ENCODE measurements at places on chromosomes 2 and 18.
A peak's percentile ranks its signal among the peaks of the same experiment; 100 is the strongest.

DNA sequence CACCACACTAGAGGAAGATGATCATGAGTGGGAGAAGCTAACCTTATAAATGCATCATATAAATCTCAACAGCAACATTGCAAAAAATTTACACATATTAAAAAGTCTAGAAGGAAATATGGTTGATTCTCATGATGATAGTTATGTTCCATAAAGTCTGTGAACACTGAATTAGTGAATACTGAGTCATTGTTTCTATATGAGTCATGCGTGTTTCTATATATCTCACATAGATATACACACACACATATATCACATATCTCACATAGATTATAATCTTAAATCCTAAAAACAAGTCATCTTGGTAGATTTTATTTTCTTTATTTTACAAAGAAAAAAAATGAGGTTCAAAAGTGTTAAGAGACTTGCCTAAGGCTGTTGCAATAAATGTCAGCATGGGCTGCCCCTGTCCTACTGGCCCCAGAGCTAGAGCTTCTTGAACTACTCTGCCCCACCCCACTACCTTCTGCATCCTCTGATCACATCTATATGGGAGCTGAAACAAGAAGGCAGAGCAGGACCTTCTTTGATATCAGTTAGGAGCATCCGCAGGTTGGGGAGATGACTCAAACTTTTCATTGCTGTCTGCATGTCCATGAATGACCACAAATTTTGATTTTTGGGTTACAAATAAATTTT, 81.8 kb upstream of the ADAM23 start:
- peak; percentile 51 for DNase-seq

DNA sequence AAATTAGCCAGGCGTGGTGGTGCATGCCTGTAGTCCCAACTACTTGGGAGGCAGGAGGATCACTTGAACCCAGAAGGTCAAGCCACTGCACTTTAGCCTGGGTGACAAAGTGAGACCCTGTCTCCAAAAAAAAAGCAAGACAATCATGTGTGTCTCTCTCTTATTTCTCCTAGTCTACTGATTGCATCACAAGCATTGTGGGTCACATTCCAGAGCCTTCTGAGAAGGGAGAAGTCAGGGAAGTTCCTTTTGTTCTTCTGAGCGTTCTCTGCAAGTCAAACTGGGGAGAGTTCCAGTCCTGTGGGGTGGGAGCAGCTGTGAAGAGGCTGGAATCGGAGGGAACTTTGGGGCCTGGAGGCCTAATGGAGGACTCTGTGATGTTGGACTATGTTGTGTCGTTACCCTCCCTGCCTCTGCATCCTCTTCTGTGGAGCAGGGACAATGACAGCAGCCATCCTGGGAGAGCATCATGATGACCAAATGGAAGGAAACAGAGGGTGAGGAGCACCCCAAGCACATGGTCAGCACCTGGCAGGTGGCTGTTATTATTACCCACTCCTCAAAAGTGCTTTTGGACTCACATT, 115.4 kb downstream of the MRO start:
- DNase-seq = no peak

- DNase-seq = no peak
Observed at GRCh38 chr18:79241755-79242154, 154.0 kb upstream of the NFATC1 start.

- no peak for DNase-seq
Observed at GRCh38 chr2:69644506-69644979, 1.0 kb upstream of the AAK1 start.

GRCh38 chr2:241904791-241905710, 35.5 kb downstream of the RTP5 start:
- no peak for DNase-seq

DNA sequence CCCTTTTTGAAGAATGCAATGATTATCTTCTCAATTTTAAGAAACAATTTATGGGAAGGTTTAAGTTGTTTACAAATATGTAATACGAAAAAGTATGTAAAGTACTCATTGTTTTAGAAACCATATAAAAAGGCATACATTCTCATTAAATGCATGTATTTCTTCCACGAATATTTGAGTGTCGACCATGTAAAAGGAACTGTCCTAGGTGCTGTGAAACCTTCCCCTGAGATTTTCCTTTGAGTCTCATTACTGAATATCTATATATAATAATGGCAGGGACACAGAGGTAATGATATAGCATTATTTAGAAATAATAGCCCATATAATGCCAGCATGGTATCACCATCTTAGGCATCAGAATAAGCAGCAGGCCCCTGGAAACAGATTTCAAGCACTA, 239.3 kb downstream of the ERBB4 start:
- DNase-seq = no peak

- DNase-seq = no peak
Observed at GRCh38 chr2:70645733-70646419, 92.2 kb upstream of the TGFA start.

DNA sequence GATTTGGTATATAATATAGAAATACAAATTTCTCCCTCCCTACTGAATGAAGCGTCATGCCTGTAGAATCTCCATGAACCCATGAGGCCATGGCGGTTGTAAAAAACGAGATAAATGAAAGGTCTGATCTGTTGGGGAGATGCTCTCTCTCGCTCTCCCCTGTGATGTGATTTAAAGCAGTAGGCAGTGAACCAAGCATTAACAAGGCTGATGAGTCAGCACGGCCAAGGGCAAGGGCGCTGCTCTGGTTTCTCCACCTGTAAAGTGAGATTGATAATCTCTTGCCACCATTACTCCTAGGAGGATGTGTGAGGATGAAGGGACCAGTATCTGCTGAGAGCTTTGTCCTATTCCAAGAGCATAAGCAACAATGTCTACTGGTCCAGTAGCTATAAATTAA, 553.3 kb downstream of the CMPK2 start:
- DNase-seq = no peak

DNA sequence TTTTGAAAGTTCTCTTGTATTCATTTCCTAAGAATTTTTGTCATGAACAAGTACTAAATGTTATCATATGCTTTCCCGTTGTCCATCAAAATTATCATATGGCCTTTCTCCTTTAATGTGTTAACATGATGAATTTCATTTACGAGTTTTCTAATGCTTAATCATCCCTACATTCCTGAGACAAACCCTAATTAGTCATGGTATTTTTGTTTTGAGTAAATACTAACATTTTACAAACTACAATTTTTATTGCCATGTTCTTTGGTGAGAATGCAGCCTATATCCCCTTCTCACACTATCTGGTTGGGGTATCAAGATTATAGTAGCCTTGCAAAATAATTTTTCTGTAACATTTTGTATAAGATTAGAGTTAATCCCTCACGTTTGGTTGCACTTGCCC, 14.5 kb downstream of the SMAD2 start:
- DNase-seq = no peak

DNA sequence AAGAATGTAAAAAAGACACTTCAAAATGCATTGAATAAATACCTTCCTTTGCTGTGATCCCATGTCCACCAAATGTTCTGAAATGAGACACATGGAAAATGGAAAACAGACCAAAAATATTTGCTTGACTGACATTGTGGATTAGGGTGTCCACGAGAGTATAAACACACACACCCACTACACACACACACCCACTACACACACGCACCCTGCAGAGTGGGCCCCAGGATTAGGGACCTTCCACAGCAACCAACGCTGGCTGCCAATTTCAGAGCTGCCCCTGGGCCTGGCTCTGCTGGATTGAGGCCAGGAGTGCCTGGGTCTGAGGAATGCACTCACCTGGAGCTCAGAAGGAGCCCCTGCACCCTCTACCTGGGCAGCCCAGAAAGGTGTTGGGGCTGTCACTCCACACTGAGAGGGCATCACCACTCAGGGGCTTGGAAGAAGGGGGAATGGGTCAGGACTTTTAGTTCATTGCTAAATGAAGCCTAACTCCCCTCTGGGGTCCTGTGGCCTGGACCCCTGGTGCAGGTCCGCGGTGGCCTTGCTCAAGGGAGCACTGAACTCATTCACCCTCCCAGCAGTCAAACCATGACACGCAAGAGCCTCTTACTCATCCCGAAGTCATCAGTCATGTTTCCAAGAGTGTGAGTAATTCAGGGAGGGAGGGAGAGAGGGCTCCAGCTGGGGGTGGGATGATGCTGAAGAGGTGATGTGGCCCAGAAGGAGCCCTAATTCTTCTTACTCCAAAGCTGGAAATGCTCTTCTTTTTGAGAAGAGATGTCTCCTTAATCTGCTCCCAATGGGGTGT, 50.2 kb upstream of the PLB1 start:
- peak; percentile 78 for DNase-seq

DNA sequence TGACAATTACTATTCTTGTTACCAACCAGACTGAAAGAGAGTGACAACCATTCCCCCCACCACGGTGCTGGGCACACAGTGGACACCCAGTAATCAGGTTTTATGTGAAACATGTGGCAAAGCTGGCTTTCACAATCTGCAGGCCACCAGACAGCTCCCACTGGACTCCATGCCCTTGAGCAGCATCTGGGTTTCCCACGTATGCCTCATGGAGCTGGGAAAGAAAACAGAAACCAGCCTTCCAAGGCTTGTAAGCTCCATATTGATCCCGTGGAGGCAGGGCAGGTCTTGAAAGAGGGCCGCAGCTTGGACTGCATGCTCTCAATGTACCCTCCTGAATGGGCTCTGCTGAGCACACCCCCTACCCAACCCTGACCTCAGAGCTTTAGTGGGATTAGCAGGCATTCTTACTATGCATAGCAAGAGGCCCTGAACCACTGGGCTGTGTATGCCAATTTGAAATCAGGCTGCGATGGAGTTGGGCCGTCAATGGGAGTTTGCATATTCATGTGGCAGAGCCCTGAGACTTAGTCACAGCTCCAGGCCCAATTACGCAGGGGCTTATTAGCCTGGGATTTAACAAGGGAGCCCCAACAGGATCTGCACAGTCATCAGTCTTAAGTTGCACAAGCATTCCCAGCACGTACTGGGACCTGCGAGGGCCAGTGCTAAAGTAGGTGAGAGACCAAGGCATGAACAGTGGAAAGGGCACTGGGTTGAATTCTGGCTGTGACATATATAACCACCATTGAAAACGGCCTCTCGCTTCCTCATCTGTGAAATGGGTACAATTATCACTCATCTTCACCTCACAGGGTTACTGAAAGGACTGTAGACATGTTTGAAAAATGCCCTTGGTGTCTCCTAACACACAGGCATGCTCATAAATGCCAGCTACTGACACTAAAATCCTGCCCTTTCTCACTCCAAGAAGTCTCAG, 10.5 kb downstream of the C1QL2 start:
- DNase-seq = no peak

- no peak for DNase-seq
Observed at GRCh38 chr18:62324181-62324828, 805 bp upstream of the TNFRSF11A start.

- no peak for DNase-seq
Observed at GRCh38 chr2:206379886-206380285, 63.4 kb upstream of the ADAM23 start.

DNA sequence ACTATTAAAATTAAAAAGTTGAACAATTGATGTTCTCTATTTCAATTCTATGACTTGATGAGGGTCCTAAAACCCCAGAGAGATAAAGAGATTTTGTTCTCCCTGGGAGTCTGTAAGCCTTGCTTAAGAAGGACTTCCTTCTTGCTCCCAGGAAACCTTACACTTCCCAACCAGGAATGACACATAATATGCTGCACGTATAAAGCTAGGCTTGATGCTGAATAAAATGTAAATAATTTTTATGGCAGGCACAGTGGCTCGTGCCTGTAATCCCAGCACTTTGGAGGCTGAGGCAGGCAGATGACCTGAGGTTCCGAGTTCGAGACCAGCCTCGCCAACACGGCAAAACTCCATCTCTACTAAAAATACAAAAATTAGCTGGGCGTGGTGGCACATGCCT, 27.8 kb downstream of the SPIRE1 start:
- no peak for DNase-seq

- no peak for DNase-seq
Observed at GRCh38 chr2:217054791-217055190, 194.9 kb upstream of the TNP1 start.

DNA sequence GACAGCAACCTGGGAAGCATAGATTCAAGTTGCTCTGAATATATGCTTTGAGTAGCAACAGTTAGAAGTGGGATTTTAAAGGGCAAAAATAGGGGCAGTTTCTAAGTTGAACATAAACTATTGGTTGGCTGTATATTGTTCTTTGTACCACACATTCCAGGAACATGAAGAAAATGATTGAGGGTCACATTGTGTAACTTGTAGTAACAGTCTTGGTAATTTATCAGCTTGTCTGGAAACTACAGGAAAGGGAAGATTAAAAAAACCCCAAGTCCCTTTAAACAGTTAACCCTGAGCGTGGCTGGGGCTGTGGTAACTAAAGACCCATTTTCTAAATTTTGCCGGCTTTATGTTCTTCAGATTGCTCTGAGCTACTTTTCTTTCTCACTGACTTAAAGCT, 7.4 kb downstream of the PLEKHB2 start:
- DNase-seq = no peak

DNA sequence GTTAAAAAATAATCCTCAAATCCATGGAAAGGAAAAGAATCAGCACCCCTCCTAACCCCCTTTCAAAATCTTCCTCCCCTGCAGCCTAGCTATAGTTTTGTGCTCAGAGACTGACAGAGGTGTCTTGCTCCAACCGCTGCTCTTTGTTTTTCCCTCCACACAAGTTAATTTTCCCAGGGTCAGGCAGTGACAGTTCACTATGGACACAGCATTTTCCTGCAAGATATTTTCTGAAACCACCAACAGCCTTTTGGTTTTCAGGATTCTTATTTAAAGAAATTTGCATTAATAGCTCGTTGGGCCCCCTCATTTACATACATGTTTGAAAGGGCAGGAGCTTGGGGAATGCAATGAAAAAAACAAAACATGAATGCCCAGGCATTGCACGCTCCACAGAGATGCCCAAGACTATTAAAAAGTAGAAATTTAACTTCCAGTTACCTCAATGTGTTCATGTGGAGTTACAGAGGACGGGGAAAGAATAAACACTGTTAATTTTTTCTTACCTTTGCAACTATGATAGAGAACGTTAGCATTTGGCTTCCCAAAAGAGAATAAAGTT, 71.4 kb upstream of the CXCR4 start:
- DNase-seq = no peak

GRCh38 chr18:10153924-10154752, 240.3 kb downstream of the VAPA start:
- DNase-seq = no peak

DNA sequence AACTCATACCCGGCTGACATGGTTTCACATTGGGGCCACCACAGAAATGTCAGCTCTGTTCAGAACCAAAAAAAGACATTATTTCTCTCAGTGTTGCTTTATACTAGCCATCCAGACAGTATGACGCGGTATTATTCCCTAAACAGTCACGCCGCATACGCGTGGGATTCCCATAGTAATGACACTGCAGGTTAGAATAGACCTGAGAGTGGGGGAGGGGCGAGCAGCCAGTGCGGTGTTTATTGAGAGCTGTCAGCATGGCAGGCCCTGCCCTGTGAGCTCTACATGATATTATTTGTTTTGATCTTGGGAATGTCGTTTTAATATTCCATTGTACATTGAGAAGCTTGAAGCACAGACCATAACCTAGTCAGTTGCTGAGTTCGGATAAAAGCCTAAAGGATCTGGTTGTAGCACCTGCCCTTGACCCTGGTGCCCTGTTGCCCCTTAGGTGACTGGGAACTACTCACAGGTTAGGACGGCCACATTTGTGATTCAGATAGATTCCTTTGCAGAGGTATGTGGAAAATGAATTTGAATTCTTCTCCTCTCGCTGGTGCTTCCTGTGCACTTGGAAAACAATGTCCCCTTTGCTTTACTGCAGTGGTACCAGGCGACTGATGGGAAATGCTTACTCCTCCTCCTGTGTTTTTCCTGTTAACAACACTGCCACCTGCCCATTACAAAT, 150.1 kb downstream of the ARHGAP28 start:
- no peak for DNase-seq

- DNase-seq = no peak
Observed at GRCh38 chr18:38690626-38691025, 1125.0 kb upstream of the CELF4 start.

All from activated T-cell treated with anti-CD3 and anti-CD28 coated beads, Interleukin-2, amount 50 U/mL, for 48 hours (primary cell).